Forelimb muscle (tissue), 1 donor: ENCODE measurements at places on chromosomes 5 and 9.

GRCh38 chr5:65840071-65840470 lies 86.3 kb upstream of the ERBIN start:
- no peak for DNase-seq

DNA sequence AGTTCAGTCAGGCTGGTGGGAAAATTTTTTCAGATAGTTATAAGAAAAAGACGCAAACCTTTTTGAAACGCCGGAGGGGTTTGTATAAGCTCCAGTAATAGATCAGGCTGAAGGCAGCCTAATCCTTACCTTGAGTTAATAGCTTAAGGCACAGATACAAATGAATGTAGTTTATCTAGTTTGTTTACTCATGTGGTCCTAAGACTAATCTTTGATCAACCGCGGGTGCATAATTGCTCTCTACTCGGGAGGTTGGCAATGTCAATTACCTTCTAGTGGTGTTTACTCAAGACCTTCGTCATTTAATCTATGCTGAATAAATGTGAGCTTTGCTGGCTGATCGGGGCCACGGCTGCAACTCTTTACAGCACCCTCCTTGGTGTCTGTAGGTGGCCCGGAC lies 665 bp upstream of the INSL4 start:
- DNase-seq: no peak

DNA sequence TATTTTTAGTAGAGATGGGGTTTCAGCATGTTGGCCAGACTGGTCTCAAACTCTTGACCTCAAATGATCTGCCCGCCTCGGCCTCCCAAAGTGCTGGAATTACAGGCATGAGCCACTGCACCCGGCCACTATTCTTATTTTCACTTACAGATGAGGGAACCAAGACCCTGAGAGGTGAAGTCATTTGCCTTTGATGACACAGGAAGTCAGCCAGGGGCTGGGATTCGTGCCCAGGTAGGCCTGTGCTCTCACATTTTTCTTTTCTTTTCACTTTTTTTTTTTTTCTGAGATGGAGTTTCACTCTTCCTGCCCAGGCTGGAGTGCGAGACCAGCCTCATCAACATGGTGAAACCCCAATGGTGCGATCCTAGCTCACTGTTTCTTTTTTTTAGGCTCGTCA lies 22.2 kb downstream of the ENG start:
- no peak for DNase-seq

GRCh38 chr9:121718084-121718483 lies 66.7 kb downstream of the DAB2IP start:
- DNase-seq: no peak

GRCh38 chr5:17069995-17070511 lies 134.0 kb upstream of the MYO10 start:
- no peak for DNase-seq
